D341Med (cell line): ENCODE measurements at places on chromosomes 11 and 22.
A peak's percentile ranks its signal among the peaks of the same experiment; 100 is the strongest.

GRCh38 chr11:77046060-77046501, 11.9 kb downstream of the B3GNT6 start:
- peak; percentile 91 for DNase-seq

GRCh38 chr11:62554387-62555167, 8.0 kb upstream of the AHNAK start:
- DNase-seq = no peak

DNA sequence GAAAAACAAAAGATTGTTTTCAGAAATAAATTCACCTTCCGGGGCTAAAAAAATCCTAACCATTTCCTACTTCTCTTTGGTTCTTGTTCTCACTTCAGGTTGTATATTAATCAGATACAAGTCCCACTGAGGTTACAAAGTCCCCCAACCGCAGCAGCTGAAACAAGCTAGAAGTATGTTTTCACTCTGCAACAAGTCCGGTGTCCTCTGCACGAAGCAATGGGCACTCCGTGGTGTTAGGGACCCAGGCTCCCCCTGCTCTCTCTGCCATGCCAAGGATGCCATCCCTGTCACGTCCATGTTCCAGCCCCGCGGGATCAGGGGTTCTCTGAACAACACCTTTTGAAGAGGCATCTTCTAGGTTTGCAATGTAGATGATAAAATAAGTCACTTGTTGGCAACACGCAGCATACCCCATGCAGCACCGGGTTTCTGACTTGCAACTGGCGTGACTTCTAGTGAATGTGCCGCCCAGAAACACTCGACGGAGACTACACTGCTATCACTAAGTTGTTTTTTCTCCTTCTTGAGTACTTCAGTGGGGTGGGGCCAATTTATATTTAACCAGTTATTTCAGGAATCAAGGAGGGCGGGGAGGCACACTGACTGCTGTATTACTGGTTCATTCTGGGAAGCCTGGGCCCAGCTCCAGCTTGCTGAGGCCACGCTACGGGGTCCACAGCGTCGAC, 25.4 kb upstream of the GSTP1 start:
- no peak for DNase-seq

DNA sequence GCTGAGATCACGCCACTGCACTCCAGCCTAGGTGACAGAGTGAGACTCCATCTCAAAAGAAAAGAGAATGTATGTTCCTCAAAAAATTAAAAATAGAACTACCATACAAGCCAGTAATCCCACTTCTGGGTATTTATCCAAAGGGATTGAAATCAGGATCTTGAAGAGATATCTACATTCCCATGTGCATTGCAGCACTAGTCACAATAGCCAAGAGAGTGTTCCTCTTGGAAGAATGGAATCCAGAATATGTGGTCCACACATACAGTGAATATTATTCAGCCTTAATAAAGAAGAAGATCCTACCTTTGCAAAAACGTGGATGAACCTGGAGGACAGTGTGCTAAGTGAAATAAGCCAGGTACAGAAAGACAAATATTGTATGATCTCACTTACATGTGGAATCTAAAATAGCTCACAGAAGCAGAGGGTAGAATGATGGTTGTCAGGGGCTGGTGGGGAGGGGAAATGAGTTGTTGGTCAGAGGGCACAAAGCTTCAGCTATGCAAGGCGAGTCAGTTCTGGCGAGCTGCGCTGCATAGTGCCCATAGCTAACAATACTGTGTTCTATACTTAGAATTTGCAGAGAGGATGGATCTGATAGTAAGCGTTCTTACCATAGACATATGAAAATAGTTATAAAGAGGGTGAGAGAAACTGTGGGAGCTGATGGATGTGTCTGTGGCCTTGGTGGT, 32.1 kb downstream of the GRIK4 start:
- DNase-seq = no peak

DNA sequence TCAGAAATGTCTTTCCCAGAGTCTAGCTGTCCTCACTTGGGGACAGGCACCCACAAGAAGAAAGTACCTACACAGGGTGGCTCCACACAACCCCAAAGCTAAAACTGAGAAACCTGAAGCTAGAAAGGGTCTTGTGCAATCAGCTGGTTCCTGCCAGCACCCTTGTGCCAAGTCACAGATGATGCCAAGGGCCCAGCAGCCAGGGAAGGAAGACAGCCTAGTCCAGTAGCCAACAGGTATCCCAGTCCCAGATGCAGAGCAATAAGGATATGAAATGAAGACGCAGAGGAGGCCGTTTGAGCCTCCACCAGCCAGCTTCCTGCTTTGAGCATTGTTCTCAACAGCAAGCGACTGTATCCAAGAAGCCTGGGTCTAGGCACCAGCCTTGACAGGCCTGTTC, 6.1 kb downstream of the PLEKHA7 start:
- DNase-seq = no peak

DNA sequence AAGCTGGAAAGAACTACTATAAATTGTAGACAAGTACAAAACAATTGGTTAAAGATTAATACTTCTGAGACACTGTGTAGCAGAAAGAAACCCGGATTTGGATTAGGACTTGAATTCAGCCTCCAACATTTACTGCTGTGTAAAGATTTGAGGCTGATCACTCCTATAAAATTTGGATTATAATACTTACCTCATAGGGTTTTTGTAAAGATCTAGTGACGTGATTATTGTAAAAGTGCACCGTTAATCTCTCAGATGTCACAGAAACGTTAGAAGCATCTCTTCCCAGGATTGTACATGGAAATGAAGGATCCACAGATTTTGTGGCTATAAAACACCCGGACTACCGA, 323 bp upstream of the HIKESHI start:
- DNase-seq = no peak

GRCh38 chr22:44697423-44698141, 4.4 kb upstream of the PRR5 start:
- DNase-seq = peak; percentile 86

DNA sequence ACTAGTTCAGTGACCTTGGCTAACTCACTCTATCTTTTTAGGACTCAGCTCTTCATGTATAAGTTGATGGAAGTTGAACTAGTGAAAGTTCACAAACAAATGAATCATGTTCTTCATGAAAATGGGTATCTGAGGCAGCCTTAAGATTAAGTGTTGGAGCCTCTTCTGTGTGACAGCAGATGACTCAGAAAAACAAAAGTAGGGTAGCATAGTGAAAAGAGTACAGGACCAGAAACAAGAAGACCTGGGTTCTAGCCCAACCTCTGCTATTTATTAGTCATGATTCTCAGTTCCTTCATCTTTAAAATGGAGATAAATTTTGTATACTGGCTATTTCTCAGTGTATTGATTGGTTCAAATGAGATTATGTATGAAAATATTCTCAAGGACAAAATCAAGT, 60.2 kb downstream of the USP35 start:
- DNase-seq = no peak

- DNase-seq = no peak
Measured at GRCh38 chr11:17268902-17269301, 7.6 kb upstream of the NUCB2 start.

DNA sequence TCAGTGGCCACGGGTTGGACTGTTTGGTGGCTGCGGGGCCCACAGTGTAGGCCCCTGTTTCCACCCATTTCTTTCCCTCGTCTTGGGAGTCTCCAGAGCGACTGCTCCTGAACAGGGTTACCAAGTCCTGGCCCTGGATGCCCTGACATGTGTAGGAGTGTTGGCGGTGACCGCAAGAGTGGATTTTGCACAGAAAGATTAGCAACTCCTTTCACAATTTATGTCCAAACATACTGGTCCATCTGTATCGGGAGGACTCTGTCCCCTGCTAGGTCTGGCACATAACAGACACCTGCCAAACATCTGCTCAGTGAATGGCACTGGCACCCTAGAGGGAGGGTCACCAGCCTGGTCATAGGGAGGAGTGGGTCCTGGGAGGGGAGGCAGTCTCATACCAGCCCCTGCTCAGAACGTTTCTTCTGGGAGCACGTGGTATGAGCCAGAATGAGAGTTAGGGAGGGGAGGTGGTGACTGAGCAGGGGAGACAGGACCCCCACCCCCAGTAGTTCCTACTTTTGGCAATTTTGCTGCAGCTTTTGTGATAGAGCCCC, 3.4 kb upstream of the APOA1 start:
- DNase-seq = no peak

DNA sequence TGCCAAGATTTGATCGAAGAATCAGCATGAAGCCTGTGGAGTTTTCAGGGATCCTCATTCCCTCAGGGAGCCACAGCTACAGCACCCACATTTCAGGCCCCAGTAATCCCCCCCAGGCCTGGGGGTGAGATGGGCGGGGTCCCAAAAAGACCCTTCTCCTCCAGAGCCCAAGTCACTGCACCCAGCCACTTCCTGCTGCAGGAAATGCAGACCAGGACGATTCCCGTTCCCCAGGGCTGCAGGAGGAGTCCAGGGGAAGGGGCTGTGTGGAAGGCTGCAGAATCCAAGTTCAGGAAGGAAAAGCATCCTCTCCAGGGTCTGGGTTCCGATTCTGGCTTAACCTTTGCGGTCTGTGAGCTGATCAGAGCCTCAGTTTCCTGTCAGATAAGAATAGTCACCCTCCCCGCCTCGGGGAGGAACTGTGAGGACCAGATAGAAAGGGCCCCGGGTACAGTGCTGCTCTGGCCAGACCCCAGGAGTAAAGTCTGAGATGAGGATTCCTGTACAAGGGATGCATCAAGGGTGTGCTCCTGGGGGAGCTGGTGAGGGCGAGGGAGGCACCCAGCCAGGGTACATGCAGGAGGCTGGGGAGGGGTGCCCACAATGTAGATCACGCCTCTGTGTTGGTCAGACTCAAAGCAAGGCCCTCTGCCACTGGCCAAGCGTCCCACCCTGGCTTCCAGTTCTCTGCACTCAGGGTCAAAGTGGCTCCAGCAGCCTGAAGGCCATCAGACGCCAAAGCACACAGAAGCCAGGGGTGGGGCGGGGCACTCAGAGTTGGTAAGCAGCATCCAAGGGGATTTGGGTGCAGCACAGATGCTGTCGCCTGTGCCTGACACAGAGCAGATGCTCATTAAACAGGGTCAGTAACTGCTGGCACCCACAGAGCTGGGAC, 30.1 kb upstream of the TP53I11 start:
- no peak for DNase-seq

GRCh38 chr11:19580646-19581045, 132.0 kb upstream of the NAV2 start:
- no peak for DNase-seq

GRCh38 chr11:60251485-60252212, 8.7 kb upstream of the MS4A4E start:
- DNase-seq = peak; percentile 46

- no peak for DNase-seq
Measured at GRCh38 chr22:27799015-27799826, 2.3 kb downstream of the MN1 start.

DNA sequence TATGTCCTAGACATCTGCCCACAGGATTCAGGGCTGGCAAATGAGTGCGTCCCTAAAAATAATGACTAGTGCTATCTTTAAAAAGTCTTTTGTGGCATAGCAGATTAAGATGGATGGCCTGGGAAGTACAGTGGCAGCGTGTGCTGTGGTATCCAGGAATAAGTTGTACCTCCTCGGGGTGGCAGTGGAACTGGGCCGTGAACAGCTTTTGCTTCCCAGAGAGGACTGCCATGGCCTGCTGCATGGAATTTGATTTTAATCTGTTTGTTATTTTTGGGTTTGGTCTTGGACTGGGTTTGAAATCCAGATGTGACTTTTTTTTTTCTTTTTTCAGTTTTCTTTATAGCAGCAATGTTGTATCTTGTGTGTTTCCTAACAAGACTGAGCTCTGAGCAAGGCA, 71.3 kb upstream of the PARVG start:
- no peak for DNase-seq

- DNase-seq = peak; percentile 50
Measured at GRCh38 chr11:13772223-13773046, 104.0 kb downstream of the FAR1 start.

- peak; percentile 18 for DNase-seq
Measured at GRCh38 chr11:2662430-2663299, 37.1 kb downstream of the KCNQ1OT1 start.

- DNase-seq = no peak
Measured at GRCh38 chr11:86234831-86235461, 9.6 kb upstream of the EED start.

DNA sequence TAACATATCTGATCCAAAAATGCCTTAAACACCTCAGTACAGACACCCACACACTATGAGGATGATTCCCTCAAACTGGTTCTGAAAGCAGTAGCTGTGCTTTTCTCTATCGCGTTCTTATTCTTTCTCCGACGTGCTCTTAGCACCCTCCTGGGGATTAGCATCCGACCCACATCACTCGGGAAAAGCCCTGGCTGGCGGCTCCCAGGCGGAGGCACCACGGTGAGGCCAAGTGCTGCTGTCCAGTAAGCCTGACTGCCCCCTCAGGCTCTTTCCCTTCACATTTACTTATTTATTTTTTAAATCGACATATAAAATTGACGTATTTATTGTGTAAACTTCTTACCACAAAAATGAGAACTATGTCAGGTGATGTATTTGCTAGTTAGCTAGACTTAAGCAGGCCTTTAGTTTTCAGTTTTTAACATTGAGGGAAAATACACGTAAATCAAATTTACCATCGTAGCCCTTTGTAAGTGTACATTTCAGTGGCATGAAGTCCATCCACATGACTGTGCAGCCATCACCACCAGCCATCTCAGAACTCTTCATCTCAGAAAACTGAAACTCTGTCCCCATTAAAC, 19.2 kb downstream of the TBX1 start:
- no peak for DNase-seq

GRCh38 chr11:9719566-9720289, 55.9 kb downstream of the SWAP70 start:
- DNase-seq = no peak

GRCh38 chr11:45568049-45568448, 97.4 kb downstream of the CHST1 start:
- no peak for DNase-seq

GRCh38 chr11:88813233-88813915, 252.4 kb downstream of the GRM5 start:
- no peak for DNase-seq

GRCh38 chr11:111176603-111177002, 68.9 kb upstream of the POU2AF2 start:
- DNase-seq = no peak

DNA sequence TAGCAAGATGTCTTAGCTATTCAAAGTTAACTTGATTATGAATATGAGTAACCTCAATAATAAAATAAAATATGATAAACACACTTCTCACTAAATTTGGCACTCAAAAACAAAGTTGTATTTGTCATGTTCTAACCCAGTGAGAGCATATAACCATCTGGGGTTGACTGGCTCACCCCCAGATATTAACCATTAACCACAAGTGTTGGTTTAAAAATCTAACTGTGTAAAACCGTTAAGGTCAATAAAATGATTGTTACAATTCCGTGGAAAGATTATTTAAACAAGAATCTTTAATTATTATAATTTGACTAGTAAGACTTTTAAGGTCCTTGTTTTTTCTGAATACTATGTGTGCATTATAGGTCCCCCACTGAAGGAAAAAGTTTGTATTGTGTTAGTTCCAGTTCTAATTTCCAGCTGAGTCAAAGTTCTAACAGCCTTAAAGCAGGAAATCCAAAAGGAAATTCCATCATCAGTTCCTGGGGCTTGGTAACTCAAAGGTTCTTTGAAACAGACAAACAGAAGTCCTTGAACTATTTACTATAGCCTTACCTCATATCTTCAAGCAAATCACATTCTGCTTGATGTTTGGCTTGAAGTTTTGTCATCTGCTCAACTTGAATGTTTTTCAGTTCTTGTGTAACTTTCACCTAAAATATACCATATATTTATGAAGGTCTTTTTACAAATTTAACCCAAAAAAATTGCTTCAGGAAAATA, 2.5 kb downstream of the FCHSD2 start:
- DNase-seq = no peak

GRCh38 chr11:130157101-130157500, 2.5 kb upstream of the ST14 start:
- DNase-seq = no peak

GRCh38 chr11:8006349-8006977, 19.3 kb downstream of the EIF3F start:
- DNase-seq = peak; percentile 78
